SIG-M5 (cell line): ENCODE measurements at places on chromosomes 5 and 9.

DNA sequence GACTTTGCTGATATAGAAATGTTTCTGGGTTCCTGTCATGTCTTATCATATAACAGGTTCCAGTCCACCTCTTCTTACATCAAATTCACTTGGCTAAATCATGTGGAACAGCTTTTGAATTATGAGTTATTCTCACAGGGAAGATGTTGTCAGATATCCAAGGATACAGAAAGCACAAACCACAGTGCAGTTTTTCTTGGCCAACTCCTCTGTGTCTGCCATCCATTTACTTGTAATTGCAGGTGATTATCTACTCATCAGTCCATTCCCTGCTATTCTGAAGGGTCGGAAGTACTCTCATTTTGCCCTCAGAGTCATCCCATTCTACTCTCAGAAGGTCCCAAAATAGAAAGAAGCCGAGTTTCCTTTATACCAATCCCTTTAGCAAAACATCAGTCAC, 10.0 kb downstream of the MARCHF11 start:
- no peak for DNase-seq

DNA sequence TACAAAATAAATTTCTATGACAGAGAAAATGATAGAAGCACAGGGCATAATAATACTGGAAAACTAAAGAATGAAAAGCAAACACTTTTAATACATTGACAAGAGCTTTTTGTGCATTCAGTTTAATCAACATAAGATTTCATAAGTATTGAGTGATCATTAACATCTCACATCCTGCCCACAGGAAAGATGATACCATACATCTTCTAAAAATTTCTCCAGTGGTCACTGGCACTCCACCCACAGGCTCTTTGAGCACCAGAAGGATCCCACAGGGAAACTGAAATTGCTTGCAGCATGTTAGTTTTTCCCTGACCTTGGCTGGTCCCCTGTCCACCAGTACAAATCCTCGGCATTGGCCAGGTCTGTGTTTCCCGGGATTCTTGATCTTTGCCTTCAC, 186.0 kb downstream of the CEMIP2 start:
- DNase-seq: no peak

GRCh38 chr5:32791536-32792243, 80.6 kb downstream of the NPR3 start:
- DNase-seq: no peak

- no peak for DNase-seq
Observed at GRCh38 chr9:128927731-128928411, 7.1 kb downstream of the PHYHD1 start.

- DNase-seq: peak; percentile 48
Observed at GRCh38 chr5:134545070-134545868, 19.8 kb downstream of the JADE2 start.

DNA sequence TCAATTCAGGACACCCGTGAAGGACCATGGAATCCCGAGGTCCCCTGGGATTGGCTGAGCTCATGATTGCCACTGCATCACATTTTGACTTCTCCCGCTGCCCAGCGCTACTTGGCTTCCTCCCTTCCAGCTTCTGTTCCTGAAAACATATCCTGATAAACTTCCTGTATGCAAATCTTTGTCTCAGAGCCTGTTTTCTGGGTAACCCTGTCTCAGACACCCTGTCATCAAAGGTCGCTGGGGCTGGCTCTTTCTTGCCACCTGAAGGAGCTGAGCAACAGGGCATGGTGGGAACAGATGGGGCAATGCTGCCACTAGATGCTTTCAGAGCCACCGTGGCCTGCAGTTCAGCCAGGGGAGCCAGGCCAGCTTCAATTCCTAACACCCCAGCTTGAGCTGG, 154.3 kb upstream of the TBC1D2 start:
- DNase-seq: no peak

GRCh38 chr9:69036309-69036708, 757 bp downstream of the FXN start:
- DNase-seq: no peak
